Spinal cord (tissue), 10 donors: ENCODE measurements at places on chromosomes 11 and 22. TPM values are rescaled to one million over a fixed set of nuclear protein-coding genes. Genes with fewer than 3 reads are reported as not detected.
A peak's percentile ranks its signal among the peaks of the same experiment; 100 is the strongest.

DNA sequence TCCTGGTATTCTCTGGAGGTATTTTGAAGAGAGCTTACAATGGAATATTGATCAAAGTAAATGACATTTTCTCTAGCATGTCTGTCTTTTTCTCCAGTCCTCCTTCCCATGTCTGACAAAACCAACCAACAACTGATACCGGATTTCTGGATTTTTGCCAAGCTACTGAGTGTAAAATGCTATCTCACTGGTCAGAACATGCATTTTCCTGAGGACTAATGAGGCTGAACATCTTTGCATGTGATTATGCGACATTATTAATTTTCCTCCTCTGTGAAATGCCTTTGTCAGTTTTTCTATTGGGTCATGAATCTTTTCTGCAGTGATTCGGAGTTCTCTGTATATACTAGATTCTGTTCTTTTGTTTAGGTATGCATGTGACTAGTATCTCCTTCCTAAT lies 51.4 kb downstream of the CDON start:
- no peak for DNase-seq

DNA sequence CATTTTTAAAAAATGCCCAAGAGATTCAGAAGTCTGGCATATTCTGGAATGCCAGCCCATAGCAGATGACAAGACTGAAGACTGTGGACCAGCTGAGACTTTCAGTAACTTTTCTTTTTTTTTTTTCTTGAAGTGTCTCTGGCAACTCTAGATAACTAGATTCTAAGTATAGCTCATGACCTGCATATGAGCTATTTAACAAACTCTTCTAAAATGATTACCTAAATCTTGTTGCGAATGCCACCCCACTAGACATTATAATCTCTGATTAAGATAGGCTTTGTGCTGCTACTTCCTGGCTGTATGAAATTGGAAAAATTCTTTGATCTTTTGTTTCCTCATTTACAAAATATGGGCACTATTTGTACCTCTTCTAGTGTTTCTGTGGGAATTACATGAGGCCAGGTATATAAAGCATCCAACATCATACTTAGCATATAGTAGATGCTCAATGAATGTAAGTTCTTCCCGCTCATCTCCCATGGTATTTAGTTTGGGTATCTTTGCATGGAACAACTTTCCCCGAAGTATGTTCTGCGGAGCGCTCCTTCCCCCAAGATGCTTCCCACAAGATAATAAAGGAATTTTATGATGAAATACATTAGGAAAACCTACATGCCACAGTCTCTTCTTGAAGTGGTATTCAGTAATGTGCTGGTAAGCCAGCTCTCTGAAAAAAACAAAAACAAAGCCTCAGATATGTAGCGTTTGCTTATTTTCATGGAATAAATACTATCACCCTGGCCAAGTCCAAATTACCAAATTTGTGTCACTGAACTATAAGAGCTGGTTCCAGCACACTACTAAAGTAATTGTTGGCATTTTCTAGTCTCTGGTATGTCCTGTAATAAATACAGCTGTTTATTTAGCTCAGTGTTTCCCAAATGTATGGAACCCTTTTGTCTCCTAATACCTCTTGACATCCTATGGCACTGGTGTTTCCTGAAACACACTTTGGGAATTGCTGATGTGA lies 86.8 kb upstream of the TIMP3 start:
- no peak for DNase-seq

C11orf42 gene
- polyA plus RNA-seq: 1.2 TPM

DNA sequence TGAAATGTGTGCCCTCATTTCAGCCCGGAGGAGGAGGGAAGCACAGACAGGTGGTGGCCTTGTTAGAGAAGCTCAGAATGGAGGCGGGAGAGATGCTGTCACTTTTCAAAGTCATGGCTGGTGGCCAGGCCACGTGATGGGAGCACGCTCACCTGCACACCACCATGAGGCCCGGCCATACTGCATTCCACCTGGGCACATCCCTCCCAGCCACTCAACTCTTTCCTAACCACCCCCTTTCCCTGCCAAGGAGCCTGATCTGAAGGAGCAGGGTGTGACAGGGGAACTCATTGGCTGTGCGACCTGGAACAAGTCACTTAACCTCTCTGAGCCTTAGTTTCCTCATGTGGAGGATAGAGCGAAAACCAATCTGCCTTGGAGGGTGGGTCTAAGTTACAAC lies 364.5 kb downstream of the CTTN start:
- no peak for DNase-seq

GLYATL2 gene
- polyA plus RNA-seq: 3.7 TPM

ISX gene
- not detected for polyA plus RNA-seq

- DNase-seq: peak; percentile 33
Observed at GRCh38 chr22:20583471-20583922, 76.1 kb downstream of the MED15 start.

DNA sequence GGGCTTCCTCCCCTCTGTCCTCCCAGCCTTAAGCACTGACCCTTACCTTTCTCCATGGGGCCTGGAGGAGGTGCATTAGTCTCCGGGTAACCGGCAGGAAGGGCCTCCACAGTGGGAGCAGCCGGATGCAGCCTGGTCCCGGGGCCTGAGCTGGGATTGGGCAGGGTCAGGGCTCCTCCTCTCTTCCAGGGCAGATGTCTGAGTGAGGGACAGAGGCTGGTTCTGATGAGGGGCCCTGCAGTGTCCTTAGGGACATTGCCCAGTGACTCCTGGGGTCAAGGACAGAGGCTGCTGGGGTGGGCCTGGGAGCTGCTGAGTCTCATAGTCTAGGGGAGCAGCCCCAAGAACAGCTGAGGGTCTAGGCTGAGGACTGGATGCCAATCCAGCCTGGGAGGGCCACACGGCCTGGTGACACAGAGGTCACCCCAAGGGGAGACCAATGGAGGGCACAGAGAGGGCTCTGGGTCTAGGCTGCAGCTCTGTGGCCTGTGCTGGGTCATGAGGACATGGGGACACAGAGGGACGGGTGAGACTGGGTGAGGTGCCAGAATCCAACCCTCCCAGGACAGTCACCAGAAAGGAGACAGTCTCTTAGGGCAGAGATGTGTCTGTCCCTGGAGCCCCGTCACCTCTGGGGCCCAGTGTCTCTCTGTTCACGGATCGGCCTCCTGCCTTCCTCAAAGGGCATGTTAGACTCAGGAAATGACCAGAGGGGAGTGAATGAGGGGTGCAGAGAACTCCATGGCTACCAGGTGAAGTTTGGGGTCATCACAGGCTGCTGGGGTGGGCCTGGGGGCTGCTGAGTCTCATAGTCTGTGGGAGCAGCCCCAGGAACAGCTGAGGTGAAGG lies 6.5 kb downstream of the IGLL5 start:
- no peak for DNase-seq

GRCh38 chr22:49365910-49366309 lies 461.8 kb downstream of the BRD1 start:
- DNase-seq: no peak

DNA sequence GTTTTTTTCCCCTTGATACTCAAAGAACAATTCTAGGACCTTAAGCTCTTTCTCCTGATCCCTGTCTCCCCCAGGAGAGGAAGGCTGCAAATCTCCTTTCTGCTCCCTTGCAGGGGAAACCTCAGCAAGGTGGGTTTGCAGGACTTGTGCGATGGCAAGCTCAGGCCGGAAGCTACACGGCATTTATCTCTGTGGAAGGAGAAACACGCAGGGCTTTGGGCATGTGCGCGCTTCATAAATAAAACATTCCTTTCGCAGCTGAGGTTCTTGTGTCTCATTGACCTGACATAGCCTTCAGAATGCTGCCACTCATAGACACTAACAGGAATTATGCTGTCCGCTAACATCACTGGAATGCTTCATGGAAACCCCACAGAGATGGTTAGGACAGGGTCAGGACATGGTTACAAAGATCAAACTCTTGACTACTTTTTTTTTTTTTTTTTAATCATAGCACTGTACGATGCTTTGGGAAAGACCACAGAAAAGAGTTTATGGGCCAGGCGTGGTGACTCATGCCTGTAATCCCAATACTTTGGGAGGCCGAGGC lies 42.6 kb downstream of the SLN start:
- no peak for DNase-seq

DNA sequence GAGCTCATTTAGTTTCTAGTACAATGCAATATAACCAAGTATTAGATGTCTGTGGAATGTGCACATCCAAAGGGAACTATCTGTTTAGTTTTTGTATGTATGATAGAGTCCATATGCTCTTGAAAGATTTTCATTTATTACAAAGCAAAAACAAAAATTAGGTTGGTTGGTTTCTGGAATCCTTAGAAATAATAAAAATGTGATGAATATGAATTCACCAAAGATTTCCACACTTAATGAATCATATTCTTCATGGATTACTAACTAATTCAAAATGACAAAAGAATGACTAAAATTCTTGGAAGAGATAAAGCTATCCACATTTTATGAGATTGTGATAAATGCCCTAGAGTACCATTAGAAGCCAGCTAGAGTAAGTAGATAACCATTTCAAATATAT lies 261.1 kb downstream of the SBF2 start:
- no peak for DNase-seq

- peak; percentile 83 for DNase-seq
Observed at GRCh38 chr11:63920126-63920938, 3.4 kb upstream of the RCOR2 start.

GRCh38 chr11:76786441-76787014 lies 3.4 kb downstream of the TSKU start:
- no peak for DNase-seq

DNA sequence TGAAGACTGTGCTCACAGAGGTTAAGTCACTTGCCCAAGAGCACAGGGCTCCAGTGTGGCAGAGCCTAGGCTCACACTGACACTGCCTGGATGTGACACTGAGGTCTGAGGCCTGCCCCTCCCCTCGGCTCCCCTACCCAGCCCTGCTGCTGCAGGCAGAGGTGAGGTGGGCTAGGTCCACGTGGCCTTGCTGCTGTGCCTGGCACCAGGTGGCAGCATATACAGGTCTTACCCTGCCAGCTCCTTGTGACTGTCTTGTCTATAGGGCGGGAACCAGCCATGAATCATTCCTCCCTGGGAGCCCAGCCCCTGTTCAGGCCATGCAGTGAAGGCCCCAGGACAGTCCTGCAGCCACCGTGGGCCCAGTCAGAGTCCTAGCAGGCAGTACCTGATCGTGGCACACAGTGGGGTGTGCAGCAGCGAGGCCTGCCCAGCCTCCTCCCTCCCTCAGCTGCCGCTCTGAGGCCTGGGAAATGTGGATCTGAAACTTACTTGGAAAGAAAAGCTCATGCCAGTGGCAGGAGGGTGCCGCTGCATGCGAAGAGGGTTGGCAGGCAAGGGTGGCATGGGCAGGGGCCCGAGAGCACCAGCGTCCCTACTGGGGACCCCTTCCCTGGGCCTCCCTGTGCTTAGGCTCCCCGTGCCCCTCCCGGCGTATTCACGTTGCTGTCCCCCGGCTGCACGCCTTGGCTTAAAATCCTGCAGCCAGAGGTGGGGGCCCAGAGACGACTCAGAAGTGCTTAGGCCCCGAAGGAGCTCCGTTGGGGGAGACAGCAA lies 1.2 kb upstream of the CERK start:
- DNase-seq: no peak

DNA sequence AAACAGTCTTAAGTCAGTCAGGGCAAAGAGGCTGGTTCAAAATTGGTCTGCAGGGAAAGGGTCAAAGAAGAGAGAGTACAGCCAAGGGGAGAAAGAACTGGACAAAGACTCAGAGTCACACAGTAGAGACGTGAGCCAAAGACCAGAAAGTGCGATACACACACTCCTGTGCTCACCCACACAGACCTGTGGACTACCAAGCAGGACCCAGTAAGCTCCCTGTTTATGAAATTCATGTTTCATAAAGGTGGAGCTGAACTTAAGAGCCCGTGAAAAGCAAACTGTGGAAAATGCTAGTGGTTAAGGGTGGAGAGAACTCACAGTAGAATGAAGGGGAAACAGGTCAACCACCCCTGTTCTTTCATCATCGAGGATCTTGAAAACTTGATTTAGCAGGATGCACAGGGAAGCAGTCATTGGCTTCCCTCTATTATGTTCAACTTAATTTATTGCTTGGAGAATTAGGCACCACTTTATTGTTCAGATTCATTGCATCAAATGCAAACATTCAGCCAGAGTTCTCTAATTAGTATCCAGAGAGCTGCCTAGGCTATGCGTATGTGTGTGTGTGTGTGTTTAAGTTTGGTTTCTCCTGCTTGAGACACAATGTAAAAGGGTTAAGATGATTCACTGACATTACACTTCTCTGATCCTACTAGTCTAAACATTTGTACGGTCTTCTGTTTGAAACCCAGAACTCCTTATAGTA lies 160.9 kb upstream of the MTMR2 start:
- DNase-seq: no peak

GRCh38 chr11:44818110-44818509 lies 91.3 kb downstream of the TSPAN18 start:
- no peak for DNase-seq

FJX1 gene
- 69.6 TPM for polyA plus RNA-seq

PATE4 gene
- not detected for polyA plus RNA-seq

- DNase-seq: no peak
Observed at GRCh38 chr11:119169282-119169719, 776 bp downstream of the NLRX1 start.

- no peak for DNase-seq
Observed at GRCh38 chr11:15194671-15195415, 80.1 kb downstream of the INSC start.

DNA sequence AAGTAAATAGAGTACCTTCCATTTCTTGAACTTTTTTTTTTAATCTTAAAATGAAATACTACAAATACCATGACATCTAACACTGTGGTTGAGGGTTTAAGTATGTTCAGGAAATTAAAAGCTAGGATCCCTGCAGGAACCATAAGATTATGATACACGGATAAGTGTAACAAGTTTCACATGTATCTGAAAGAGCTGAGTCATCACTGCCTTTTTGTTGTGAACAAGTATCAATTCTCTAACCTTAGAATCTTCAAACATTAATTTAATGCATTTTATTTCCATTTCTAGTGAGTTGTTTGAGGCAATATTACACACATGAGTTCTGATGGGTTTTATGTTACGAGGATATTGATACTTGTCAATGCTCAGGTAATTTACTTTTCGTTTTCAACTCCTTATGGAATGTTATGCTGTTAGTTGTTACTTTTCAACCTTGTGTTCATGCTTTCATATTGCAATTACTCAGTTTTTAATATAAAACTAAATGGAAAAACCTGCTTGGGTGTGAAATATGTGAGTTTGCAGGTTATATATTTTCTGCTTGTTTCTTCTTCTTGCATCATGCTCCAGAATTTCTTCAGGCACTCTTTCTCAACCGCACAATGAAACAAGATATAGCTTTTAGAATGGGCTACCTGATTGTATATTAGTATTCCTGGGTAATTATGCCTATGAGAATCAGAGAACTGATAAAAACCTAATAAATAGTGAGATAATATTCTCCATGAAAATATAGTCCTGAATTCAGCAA lies 361.3 kb upstream of the MTNR1B start:
- no peak for DNase-seq

- DNase-seq: no peak
Observed at GRCh38 chr22:40216041-40216756, 38.5 kb downstream of the TNRC6B start.

PDGFB gene
- 18.3 TPM for polyA plus RNA-seq

GAB4 gene
- 0.25 TPM for polyA plus RNA-seq

PRODH gene
- polyA plus RNA-seq: 57.6 TPM
